Thoracic aorta (tissue), 2 donors: ENCODE measurements at places on chromosomes 1 and 21.

GRCh38 chr1:161727256-161727924 is 6.0 kb downstream of the FCRLB start:
- DNase-seq, result no peak

- no peak for DNase-seq
Measured at GRCh38 chr1:186155594-186155993, 219.5 kb downstream of the TPR start.

GRCh38 chr1:19044975-19045831 is 88.7 kb upstream of the IFFO2 start:
- DNase-seq, result no peak

DNA sequence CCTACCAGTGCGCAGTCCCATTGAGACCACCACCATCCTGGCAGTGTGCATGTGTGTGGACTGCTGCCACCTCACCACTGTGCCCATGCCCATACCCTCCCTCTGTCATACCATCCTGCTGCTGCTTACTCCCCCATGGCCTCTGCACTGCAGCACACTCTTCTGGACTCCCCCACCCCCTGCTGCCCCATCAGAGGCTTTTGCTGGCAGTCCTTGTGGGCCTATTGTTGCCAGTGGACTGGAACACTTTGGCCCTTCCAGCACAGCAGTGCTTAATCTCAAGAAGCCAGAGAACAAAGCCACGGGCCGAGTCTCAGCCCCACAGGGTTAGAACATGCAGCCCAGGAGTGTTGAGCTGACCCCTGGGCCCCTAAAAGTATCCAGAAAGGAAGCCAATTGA is 41.9 kb upstream of the IVNS1ABP start:
- DNase-seq, result no peak

DNA sequence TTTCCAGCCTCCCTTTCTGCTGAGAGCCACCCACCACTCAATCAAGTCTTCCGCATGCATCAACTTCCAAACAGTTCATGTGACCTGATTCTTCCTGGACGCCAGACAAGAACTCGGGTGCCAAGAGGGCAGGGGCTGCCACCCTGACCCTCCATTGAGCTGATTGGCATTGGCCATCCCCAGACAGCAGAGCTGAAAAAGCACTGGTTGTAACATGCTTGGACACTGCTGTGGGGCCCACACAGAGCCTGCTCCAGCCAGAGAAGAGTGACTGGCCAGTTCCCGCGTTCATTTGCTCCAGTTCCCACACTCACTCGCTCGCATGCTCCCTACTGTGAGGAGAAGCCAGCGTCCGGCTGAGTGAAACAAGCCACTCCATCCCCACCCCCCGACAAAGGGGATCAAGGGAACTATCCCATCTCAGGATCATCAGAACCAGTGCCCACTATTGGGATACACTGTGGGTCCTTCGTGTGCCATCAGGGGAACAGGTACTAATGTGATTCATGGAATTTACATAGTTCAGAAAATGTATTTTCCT is 420.3 kb downstream of the NPHP4 start:
- no peak for DNase-seq

DNA sequence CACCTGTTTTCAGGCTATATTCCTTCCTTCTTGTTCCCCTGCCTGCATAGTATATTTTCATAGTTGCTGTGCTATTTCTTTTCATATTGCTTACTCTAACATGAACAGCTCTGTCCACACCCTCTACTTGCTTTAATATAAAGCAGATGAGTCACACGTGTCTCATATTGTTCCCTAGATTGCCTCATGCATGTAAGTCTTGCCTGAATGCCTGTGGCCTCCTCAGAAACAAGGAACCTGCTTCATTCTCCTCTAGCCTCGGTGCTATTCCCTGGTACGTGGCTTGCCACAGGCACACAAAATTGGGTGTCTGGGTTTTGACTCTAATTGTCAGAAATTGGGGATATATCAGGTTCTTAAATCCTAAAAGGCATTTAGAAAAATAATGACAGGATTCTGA is 16.5 kb upstream of the PKP1 start:
- DNase-seq, result no peak

GRCh38 chr1:90579212-90579802 is 137.8 kb downstream of the BARHL2 start:
- no peak for DNase-seq
